ENCODE measurements at places on chromosomes 7 and 10.
A peak's percentile ranks its signal among the peaks of the same experiment; 100 is the strongest.

DNA sequence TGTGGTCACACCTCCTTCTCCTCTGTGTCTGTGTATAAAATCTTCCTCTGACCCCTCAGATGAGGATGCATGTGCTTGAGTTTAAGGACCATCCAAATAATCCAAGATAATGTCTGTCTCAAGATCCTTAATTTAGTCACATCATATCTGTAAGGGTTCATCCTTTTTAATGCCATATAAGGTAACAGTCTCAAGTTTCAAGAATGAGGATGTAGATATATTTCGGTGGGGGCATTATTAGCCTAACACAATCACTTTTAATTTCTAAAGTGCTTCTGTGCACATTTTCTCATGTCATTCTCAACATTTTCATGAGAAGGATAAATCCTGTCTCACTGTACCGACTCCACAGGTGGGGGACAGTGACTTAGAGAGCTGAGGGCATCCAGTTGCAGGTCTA is 235.3 kb downstream of the BUB3 start:
- no peak for DNase-seq

- no peak for DNase-seq
Measured at GRCh38 chr10:88467835-88468485, 115.2 kb downstream of the RNLS start.

DNA sequence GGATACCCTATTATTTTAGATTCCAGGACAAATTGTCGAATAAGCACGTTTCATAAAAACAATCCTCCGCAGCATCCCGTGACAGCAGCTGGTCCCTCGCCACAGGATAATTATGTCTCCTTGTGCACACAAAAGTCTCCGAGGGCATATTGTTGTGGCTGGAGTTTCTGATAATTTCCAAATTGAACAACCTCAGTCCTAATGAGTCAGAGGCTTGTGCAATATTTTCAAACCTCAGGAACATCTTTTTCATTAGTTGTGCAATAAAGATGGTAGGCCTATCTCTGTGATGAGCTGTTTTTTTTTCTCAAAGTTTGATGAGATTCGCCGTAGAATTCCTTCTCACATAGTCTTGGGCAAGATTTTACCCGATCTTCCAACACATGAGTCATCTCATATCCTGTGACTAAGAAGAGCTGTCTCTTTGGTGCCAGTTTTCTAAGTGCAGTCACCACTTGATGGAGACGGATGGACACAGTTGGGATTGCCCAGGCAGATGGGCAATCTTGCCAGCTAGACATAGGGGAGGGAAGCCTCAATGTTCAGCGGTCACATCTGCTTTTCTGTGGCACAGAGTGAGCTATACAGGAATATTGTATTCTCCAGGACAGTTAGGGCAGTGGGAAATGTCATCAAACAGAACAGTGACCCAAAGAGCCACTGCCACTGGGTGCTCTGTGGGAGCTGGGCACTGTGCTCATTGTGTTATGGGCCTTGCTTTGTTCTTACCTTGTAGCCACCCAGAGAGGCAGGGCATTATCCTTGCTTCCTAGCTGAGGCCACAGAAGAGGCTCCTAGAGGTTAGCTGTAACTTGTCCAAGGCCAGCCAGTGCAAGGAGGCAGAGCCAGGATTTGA is 7.8 kb downstream of the HTRA1 start:
- no peak for DNase-seq

DNA sequence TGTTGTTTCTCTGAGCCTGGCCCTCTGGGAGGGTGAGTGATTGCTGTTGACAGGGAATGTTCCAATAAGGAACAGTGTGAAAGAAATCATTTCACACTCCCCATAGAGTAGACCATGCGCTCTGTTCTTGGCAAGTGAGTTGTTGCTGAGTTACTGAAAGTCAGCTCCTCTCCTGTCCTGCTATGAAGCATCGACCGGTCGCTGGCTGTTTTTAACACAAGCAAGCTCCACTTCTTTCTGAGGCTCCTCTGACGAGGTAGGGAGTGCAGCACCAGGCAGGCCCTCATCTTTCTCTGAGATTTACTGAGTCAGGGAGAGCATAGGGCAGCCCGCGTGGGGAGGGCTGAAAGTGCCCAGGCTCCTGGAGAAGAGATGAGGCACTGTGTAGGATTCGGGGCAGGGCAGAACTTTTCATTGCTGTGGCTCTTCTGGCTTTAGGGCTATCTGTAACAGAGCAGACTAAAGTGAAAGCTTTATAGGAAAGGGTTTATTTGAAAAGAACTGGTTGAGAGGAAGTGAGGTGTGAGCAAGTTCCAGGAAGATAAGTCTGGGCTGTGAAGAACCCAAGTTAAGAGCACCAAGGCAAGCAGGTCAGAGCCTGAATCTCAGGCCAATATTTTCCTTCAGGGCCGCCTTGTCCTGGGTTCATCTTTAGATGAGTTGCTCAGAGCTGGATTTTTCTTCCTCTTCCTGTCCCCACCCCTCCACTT is 332.2 kb downstream of the CCSER2 start:
- no peak for DNase-seq

DNA sequence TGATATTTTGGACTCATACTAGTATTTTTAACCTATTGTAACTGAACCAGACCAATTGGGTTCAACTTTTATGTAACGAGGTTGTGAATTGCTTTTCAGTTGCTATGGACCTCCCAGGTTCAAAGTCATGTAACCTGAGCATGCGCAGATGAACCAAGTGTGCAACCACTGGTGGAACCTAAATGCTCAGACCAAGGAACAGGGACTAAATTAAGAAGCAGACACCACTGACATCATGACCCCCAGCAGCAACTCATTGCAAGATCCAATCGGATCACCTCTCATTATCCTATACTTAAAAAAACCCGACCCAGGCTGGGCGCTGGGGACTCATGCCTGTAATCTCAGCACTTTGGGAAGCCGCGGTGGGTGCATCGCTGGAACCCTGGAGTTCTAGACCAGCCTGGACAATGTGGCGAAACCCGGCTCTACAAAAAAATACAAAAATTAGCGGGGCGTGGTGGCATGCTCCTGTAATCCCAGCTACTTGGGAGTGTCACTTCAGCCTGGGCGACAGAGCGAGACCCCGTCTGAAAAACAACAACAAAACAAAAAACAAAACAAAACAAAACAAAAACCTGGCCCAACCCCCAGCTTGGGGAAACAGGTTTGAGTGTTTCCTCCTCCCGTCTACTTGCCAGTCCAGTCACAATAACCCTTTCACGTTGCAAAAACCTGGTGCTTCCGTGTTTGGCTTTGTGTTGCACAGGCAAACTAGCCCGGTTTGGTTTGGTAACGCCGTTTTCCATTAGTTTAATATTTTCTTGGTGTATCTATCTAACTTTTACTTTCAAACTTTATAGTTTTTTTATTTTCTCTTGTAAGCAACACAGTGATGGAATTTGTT is 11.3 kb upstream of the ZNF518A start:
- DNase-seq: no peak

- DNase-seq: no peak
Measured at GRCh38 chr10:47245731-47246350, 54.2 kb upstream of the GDF10 start.

DNA sequence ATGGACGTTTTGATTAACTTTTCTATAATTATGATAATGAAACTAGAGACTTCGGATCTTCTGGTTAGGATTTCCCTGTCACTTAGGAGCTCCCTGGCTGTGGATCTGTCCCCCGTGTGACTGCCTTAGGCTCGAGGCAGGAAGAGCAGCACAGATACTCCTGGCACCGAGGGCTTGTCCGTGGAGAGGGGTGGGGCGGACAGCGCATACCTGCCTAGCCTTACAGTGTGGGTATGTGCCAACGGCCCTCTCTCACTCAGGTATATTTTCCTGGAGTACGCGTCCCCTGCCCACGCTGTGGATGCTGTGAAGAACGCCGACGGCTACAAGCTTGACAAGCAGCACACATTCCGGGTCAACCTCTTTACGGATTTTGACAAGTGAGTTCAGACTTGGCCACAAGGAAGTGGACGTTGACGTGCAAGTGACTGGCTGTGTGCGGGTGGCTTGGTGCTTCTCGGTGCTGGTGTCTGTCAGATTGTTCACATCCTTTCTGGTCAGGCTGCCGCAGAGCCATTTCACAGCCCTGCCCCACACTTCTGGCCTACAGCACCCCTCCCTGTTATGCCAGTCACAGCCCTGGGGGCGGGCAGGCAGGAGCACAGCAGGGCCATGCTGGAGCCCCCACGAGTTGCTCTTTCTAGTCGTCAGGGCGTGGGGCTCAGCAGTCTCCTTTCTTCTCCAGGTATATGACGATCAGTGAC is 7.9 kb downstream of the EIF3B start:
- DNase-seq: no peak

- no peak for DNase-seq
Measured at GRCh38 chr10:66747451-66747850, 178.4 kb upstream of the LRRTM3 start.

GRCh38 chr7:22074897-22075296 is 129.2 kb upstream of the CDCA7L start:
- no peak for DNase-seq

DNA sequence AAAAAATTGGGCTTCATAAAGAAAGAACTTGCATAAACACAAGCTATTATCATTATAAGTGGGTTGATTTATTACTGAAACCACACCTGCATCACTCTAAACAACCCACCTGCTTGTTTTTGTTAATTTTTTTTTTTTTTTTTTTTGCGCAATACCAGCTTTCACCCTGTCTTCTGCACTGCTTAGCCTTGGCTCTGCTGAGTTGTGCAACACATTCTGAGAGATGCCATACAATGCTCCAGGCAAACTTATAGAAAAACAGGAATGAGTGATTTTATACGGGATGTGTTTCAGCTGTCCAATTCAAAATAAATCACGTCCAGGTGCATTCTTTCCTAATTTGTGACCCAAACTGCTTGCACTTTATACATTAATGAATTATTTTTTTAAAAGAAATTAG is 923.6 kb downstream of the GATA3 start:
- DNase-seq: no peak

- DNase-seq: no peak
Measured at GRCh38 chr7:24669971-24670591, 87.2 kb downstream of the GSDME start.

DNA sequence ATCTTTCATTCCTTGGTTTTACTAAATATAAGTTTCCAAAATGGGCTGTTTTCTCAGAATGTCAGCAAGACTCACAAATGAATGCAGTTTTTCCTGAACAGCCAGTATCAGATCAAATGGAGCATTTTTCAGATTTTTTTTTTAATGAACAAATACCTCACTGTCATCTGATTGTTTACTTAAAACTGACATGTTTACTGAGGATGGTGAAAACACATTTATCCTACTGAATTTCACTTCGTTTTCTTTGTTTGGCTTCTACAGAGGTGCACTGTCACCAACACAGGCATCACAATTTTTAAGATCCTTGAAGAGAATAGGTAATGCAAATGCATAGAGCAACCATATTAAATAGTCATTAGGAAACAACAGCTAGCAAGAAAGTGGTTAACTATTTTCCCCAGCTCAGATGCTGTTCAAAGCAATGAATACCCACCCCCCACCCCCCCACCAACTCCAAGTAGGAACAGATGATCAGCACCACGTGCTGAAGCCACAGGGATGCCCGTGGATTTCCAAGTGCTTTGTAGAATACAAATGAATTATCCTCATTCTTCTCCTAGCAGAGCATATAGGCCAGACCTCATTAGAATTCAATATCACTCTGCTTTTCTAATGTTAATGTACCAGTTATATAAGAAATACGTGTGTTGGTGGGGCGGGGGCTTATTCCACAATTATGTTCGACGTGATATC is 205.9 kb downstream of the SKAP2 start:
- DNase-seq: peak; percentile 13

DNA sequence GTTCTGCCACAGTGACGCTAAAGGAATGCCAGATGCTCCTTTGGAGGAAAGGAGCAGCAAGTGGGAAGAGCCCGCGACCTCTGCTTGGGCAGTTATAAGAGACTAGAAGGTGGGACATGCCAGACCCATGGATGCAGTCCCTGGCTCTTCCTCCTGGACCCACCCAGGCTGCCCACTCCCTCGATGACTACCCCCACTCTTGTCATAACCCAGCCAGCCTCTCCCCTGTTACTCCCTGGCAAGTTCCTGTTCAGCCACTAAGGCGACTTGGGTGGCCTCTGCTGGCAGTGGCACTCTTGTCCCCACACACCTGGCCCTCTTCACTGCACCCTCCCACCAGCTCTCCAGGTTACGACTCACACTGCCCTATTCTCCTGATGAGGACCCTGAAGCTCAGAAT is 33.5 kb downstream of the COL13A1 start:
- no peak for DNase-seq

GRCh38 chr7:54615537-54615936 is 73.4 kb downstream of the VSTM2A start:
- no peak for DNase-seq

DNA sequence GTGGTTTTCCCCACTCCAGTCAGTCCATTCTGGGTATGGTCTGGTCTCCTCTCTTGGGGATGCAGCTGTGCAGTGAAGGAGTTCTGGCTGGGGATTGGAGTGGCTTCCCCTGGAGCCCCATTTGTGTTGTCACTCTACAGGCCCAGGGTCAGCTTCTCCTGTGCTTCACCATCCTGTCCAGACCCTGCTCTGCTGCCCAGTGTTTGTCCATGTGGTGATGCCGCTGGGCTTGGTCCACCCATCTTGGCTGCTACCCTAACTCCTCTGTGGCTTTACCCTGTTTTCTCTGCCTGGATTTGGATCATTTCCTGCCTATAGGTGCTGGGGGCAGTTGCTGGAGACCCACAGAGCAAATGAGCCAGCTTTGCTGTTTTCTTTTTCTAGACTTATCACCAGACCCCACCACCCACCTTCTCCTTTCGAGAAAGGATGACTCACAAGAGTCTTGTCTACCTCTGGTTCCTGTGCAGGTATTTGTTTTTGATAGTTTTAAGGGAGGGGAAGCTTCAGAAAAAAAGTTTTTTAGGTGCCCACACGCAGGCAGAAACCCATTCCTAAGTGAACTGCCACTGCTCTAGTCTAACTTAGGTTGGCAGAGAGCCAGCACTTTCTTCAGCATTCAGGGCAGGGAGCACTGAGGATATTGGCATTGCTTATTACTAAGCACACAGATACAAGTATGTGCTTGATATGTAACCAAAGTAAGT is 8.5 kb downstream of the ZDHHC16 start:
- DNase-seq: no peak

- peak; percentile 13 for DNase-seq
Measured at GRCh38 chr7:55127135-55127551, 108.3 kb downstream of the EGFR start.

DNA sequence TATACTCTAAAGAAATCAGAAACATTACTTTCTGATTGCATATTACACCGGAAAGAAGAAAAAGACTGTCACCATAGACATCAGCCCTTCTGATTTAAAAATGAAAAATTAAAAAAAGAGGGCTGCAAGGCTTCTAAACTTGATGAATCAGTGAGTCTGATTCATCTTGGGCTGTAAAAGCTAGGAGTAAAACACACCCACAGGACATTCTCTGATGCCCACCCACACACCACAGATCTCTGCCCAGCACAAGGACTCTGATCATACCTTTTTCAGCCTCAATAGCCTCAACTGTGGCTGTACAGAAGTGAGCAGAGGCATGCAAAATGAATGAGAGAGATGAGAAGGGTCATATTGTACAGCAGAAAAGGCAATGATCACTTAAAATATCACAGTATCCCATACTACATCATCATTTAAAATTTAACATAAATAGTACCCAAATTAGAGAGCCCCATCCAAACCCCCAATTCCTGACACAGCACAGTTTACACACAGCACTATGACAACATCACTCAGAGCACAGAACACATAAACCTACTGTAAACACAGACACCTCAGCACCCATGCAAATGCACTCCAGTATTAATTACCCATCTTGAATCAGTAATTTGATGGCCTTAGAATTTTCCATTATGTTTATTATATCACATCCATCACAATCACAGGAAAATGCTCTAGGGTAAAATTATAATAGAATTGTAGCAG is 6.4 kb upstream of the MSS51 start:
- DNase-seq: no peak

- no peak for DNase-seq
Measured at GRCh38 chr10:73339436-73339835, 19.2 kb downstream of the CFAP70 start.

- no peak for DNase-seq
Measured at GRCh38 chr7:128827971-128828711, 2.1 kb upstream of the FLNC start.
